Activated T-helper 1 cell treated with anti-CD3 and anti-CD28 coated beads, Interleukin-12 subunit alpha, Interleukin-12 subunit beta, Interleukin-2, Interleukin-4 antibody, amounts not matched to agents 30 ng/mL and 10 ng/mL and 1 ng/mL, durations not matched to agents 14 hours and 24 hours and 36 hours (primary cell): ENCODE measurements at places on chromosomes 12 and 14. TPM values are rescaled to one million over a fixed set of nuclear protein-coding genes. Genes with fewer than 3 reads are reported as not detected.

DNA sequence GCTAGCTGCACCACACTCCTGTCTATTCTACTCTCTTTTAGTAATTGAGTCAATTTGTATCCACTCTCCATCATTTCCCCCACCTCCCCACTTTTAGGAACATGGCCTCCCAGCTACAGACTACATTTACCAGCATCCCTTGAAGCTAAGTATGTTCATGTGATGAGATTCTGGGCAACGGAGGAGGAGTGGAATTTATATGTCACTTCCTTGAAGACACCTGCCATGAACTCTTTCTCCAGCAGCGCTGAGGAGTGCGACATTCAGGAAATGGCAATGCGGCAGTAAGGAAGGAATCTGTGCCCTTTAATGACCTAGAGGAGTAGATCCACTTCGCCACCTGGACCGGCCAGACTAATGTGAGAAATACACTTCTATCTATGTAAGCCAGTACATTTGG, 243.7 kb upstream of the DIO2 start:
- H3K27ac ChIP-seq: no peak overlapping the region
- H3K36me3 ChIP-seq: no peaks in the 10 kb centered on the region
- H3K27me3 ChIP-seq: peaks cover 2% of the 10 kb centered on the region
- H3K4me3 ChIP-seq: no peak overlapping the region
- no peaks in the 10 kb centered on the region for H3K4me1 ChIP-seq

Gene OR6C2
- total RNA-seq: not detected in 2 replicates

- no peak overlapping the region for H3K27ac ChIP-seq
- H3K4me1 ChIP-seq: no peaks in the 10 kb centered on the region
- no peak overlapping the region for H3K4me3 ChIP-seq
- no peaks in the 10 kb centered on the region for H3K27me3 ChIP-seq
Observed at GRCh38 chr12:115891556-115892164, 385.8 kb downstream of the MED13L start.

GRCh38 chr14:91252871-91253794, 8.6 kb upstream of the GPR68 start:
- DNase-seq: peak; percentile 55
- peak overlapping the region; percentile 72 for H3K27ac ChIP-seq
- no peaks in the 10 kb centered on the region for H3K27me3 ChIP-seq
- H3K4me3 ChIP-seq: peak overlapping the region; percentile 38
- H3K4me1 ChIP-seq: peaks cover 86% of the 10 kb centered on the region
- H3K36me3 ChIP-seq: peaks cover 7% of the 10 kb centered on the region

GRCh38 chr14:96307434-96307833, 51.4 kb downstream of the BDKRB1 start:
- DNase-seq: no peak
- peaks cover 20% of the 10 kb centered on the region for H3K36me3 ChIP-seq
- H3K4me3 ChIP-seq: no peak overlapping the region
- H3K27ac ChIP-seq: no peak overlapping the region
- no peaks in the 10 kb centered on the region for H3K4me1 ChIP-seq

Gene TAS2R7
- not detected in 2 replicates for total RNA-seq

- DNase-seq: no peak
- H3K36me3 ChIP-seq: no peaks in the 10 kb centered on the region
- no peak overlapping the region for H3K4me3 ChIP-seq
- no peak overlapping the region for H3K27ac ChIP-seq
- H3K4me1 ChIP-seq: no peaks in the 10 kb centered on the region
- peaks cover 19% of the 10 kb centered on the region for H3K27me3 ChIP-seq
Observed at GRCh38 chr12:3179731-3180130, 102.6 kb downstream of the TSPAN9 start.

DNA sequence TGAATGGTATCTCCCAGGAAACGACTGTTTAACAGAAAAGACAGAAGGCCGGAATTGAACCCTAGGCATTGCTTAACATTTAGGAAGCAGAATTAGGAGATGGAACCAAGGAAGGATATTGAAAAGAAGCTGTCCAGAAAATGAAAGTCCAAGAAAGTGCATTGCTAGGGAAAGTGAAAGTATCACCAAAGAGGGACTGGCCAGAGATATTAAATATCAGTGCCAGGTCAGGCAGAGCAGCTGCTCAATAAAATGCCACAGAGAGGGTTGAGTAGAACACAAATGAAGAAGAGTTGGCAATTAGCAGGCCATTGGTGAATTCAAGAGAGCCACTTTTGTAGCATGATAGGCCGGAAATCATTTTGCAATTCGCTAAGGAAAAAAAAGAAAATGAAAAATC, 101.6 kb downstream of the CFAP54 start:
- no peak overlapping the region for H3K27ac ChIP-seq
- DNase-seq: no peak
- H3K27me3 ChIP-seq: peaks cover 14% of the 10 kb centered on the region
- H3K4me3 ChIP-seq: no peak overlapping the region
- H3K36me3 ChIP-seq: no peaks in the 10 kb centered on the region
- no peaks in the 10 kb centered on the region for H3K4me1 ChIP-seq

- peaks cover 23% of the 10 kb centered on the region for H3K27me3 ChIP-seq
- H3K36me3 ChIP-seq: no peaks in the 10 kb centered on the region
- H3K27ac ChIP-seq: no peak overlapping the region
Observed at GRCh38 chr14:92225731-92226130, 97.2 kb upstream of the SLC24A4 start.

Gene VWF
- not detected in 2 replicates for total RNA-seq

Gene CISTR
- not detected in 2 replicates for total RNA-seq

DNA sequence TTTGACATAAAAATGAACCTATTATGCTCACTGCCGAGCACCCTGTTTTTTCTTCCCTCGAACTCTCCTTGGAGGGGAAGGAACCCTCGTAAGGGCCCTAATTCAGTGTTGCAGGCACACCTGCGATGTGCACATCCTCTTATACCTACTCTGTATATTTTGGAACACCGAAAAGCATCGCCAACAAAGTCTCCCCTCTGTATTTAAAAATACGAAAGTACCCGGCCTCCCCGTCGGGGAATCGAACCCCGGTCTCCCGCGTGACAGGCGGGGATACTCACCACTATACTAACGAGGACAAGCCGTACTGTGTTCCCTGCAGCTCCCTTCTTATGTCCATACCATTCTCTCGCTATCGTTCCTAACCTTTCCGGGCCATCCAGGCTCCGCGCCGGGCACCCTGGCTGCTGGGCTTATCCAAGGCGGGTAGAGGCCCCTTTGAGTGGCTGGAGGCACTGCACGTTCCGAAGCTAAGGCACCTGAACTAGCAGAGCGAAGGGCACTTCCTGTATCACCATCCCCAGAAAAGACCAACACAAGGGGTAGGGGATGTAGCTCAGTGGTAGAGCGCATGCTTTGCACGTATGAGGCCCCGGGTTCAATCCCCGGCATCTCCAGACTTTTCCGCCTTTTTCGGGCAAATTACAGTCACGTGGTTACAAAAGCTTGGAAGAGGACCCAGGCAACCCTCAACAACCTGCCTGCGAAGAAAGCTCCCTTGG, 25.1 kb upstream of the UBC start:
- peaks cover 5% of the 10 kb centered on the region for H3K36me3 ChIP-seq
- H3K27me3 ChIP-seq: no peaks in the 10 kb centered on the region

Gene E2F7
- 16.6 and 16.9 TPM in 2 replicates for total RNA-seq

Gene KCNA1
- not detected in 2 replicates for total RNA-seq

GRCh38 chr14:79436335-79436734, 775.0 kb downstream of the DIO2 start:
- no peaks in the 10 kb centered on the region for H3K36me3 ChIP-seq
- no peak overlapping the region for H3K27ac ChIP-seq
- H3K4me1 ChIP-seq: no peaks in the 10 kb centered on the region
- no peaks in the 10 kb centered on the region for H3K27me3 ChIP-seq

DNA sequence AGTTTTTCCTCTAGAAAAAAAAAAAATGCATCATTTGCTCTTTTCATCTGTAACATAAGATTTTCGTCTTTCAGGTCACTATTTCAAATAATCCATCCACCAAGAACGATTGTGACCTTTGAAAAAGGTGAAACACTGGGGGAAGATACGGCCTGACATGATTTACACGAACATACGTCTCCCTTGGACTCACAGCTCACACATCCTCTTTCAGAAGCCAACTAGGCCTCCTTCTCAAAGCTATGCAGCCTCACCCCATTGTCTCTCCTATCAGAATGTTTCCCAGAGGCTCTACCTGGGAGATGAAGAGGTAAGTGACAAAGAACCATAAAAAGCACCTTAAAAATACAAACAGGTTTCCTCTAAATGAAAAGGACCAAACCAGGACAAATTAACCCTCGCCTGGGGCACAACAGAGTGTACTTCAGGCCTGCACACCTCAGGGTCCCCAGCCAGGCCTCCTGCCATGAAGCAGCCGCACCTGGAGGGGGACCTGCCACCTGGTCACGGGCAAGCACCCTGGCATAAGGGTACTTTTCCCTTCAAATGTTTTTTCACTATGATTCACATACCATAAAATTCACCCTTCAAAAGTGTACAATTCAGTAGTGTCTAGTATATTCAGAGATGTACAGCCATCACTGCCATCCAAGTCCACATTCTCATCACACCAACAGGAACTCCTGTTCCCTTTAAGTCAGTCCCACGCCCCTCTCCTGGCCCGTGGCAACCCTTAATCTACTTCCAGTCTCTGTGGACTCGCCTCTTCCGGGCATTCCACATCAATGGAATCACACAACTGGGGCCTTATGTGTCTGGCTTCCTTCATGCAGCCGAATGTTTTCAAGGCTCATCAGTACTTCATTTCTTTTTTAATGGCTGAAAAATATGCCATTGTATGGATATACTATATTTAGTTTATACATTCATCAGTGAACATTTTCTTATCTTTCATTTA, 5.4 kb downstream of the SLC15A4 start:
- peak overlapping the region; percentile 59 for H3K27ac ChIP-seq
- no peaks in the 10 kb centered on the region for H3K27me3 ChIP-seq
- no peak overlapping the region for H3K4me3 ChIP-seq
- peaks cover 40% of the 10 kb centered on the region for H3K36me3 ChIP-seq

DNA sequence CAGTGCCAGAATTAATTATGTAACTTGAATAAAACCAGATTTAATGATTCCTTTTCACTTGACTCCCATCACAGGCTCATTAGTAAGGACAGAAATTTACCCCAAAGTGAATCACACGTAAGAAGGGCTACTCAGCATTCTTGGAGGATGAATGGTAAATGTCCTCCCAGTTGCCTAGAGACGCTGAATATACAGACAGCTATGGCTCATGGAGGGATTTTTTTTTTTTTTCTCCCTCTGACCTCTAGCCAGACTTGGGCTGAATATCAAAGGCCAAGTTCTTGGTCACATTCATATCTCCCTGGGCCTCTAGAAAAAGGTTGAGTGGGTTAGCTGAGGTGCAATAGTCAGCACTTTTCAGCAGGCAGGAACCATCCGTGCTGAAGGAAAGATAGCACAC, 77.5 kb downstream of the PHLDA1 start:
- peaks cover 4% of the 10 kb centered on the region for H3K27me3 ChIP-seq
- H3K36me3 ChIP-seq: no peaks in the 10 kb centered on the region
- H3K27ac ChIP-seq: no peak overlapping the region
- no peak overlapping the region for H3K4me3 ChIP-seq

- H3K4me1 ChIP-seq: no peaks in the 10 kb centered on the region
- H3K36me3 ChIP-seq: no peaks in the 10 kb centered on the region
Observed at GRCh38 chr12:121724925-121725324, 12.4 kb downstream of the TMEM120B start.

- H3K4me1 ChIP-seq: peaks cover 42% of the 10 kb centered on the region
- H3K27ac ChIP-seq: no peak overlapping the region
Observed at GRCh38 chr12:79883216-79883615, 51.7 kb downstream of the PPP1R12A start.

DNA sequence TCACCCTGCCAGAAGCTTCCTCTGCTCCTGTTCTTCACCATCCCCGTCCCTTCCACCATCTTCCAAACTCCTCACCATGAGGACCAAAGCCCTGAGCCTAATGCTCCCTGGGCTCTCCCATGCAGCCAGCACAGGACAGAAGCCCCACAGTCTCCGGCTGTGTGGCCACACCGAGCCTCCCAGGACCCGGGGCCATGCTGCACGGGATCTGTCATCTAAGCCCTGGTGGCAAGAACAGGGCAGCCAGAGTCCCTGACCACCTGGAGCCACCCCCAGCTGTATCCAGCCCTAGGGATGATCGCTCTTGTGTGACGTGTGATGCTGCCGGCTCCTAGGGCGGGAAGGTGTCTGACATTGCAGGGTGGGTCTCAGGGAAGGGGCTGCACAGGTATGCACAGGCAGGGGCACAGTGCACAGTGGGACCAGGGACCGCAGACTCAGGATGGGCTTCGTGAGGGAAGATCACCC, 8.1 kb downstream of the TMEM179 start:
- no peaks in the 10 kb centered on the region for H3K4me1 ChIP-seq
- H3K36me3 ChIP-seq: no peaks in the 10 kb centered on the region
- peaks cover 3% of the 10 kb centered on the region for H3K27me3 ChIP-seq
- H3K4me3 ChIP-seq: no peak overlapping the region
- H3K27ac ChIP-seq: no peak overlapping the region

Gene SLC16A7
- total RNA-seq: 38.7 and 40.0 TPM in 2 replicates

Gene PIANP
- total RNA-seq: 0.07 and 0.08 TPM in 2 replicates
